HT-29 (cell line): ENCODE measurements at places on chromosomes 5 and 9. TPM values are rescaled to one million over a fixed set of nuclear protein-coding genes. Genes with fewer than 3 reads are reported as not detected.

GZMA gene
- total RNA-seq: not detected in 2 replicates

GOLGA2 gene
- total RNA-seq: 59.0 and 63.4 TPM in 2 replicates

GRCh38 chr5:171523781-171524180, 104.3 kb downstream of the FGF18 start:
- DNase-seq: no peak

DNA sequence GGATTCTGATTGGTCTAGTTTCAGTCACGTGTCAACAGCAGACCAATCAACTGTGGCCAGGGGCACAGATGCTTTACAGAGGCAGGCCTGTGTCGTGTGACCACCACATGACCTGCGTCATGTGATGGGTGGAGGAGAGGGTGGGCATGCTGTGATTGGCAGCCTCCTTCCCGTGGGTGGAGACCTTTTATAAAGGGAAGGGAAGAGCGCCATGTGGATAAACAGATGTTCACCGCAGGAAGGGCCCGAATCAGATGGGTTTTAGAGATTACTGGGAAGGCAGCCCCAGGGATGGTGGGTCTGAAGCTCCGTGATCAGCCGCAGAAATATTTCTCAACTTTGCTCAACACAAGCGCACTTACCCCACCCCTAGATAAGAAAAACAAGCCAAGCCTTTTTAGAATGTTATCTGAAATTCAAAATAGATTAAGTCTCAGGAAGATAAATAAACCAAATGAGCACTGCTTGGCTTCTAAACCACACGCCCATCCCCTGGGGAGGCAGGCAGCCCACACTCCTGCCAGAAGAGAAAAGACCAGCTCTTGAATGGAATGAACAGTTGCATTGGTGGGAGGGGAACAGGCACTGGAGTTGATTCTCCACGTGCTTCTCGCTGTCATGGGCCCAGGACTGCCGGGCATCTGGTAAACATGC, 43.6 kb downstream of the ROPN1L start:
- DNase-seq: no peak

GRCh38 chr5:59767211-59767605, 126.3 kb downstream of the PDE4D start:
- DNase-seq: no peak

GRCh38 chr9:76818271-76818670, 54.0 kb downstream of the PCA3 start:
- peak; percentile 60 for DNase-seq

DNA sequence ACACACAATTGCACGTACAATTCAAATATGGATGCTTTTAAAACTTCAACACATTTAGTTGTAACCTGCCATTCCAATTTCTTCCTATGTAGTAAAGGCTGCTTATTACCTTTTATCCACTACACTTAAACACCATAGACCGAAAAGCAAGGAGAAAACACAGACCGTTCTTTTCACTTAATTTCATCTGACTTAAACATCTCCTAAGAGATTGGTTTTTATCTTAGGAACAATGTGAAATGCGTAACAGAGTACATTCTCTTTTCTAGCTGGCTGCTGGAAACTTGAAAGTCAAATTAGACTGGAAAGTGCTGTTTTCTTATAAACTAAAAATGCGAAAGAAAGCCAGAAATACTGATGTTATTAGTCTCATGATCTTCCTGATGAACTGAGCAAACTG, 241.8 kb downstream of the MLLT3 start:
- no peak for DNase-seq

- no peak for DNase-seq
Measured at GRCh38 chr5:5335107-5335506, 87.4 kb upstream of the ICE1 start.

- no peak for DNase-seq
Measured at GRCh38 chr5:149644629-149645028, 63.3 kb downstream of the ARHGEF37 start.
